CD8-positive, alpha-beta T cell (primary cell): ENCODE measurements at places on chromosomes 3 and 15.

GRCh38 chr3:185175370-185175987, 22.6 kb upstream of the C3orf70 start:
- DNase-seq, result no peak

DNA sequence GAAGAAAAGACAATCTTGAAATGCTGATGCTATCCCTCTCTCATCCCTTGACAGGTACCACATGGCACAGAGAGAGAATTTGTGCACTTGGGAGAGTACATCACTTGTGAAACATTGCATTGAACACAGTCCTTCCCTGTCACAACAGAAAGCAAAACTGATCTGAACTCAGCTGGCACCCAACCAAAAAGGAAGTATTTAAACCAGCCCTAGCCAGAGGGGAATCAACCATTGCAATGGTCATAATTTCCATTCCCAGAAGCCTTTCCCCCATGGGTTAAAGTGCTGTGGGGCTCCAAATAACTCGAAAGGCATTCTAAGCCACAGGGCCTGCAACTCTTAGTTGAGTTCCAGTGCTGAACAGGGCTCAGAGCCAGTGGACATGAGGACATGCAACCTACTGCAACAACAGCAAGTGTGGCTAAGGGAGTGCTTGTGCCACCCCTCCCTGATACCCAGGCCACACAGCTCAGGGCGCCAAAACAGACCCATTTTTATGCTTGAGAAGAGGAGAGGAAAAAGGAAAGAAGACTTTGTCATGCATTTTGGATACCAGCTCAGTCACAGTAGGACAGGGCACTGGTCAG, 530.8 kb upstream of the BCHE start:
- no peak for DNase-seq

DNA sequence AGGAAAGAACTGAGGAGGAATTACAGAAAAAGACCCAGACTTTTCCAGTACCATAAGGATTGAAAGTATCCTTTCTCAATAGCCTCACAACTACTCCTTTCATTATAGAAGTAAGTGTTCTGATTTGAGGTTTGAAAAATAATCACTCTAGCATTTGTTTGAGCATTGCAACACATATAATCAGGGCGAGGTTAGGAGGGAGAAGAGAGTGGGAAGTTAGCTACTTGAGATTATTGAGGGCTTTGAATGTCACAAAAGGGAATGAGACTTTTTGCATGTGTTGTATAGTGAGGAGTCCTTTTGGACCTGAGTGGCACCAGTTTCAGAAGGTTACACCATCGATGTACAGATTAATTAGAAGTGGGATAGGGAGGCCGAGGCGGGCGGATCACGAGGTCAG, 65.2 kb upstream of the TNIK start:
- DNase-seq, result no peak

DNA sequence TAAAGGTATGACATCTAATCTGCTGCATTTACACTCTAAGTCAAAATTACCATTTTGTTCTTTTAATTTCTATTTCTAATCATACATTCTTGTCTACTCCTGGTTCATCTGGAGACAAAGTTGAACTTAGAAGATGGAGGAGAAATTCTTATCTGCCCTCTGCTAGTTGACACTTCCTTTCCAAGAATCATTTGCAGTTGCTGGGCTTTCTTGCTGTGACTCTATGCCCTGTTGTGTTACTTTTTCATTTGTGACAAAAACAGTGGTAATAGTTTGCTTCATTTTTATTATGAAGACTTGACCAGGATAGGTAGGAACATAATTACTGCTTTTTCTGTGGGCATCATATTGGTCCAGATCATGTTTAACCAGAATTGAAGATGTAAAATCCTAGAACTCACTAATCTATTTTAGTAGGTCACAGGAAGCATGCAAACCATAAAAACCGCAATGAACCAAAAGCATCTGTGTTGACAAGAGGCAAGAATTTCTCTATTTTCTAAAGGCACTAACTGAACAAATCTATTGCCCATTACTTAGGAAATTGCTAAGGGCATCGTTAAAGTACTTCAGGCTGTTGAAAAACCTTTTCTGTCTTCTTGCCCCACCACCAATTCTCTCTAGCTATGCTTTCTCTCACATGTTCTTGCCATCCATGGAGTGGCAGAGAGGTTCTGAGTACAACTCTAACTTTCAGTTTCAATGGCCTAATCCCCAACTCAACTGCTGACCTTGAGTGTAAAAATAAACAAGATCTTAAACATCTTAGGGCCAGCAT, 4.2 kb upstream of the CCR2 start:
- DNase-seq, result no peak

GRCh38 chr15:74320352-74321247, 46.8 kb downstream of the CYP11A1 start:
- peak; percentile 8 for DNase-seq

GRCh38 chr15:100859970-100860828, 19.4 kb upstream of the ALDH1A3 start:
- no peak for DNase-seq

DNA sequence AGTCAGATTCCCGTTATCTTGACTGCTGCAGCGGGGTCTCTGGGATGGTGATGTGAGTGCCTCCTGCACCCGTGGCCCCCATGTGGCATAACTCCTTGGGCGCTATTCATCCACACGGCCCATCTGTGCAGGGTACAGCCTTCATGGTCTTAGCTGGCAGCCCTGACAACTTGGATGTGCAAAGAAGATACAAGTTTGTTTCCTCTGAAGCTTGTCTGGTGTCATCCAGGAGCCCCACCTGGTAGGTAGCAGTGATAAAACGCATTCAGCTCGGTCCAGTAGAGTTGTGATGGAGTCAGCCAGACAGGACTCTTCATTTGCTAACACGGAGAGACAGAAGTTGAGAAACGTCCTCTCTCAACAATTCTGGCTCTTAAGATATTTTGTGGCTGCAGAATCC, 53.3 kb downstream of the CORO2B start:
- DNase-seq, result no peak

GRCh38 chr3:53328746-53329145, 18.6 kb downstream of the DCP1A start:
- DNase-seq, result no peak

- no peak for DNase-seq
Measured at GRCh38 chr3:30873671-30874070, 20.8 kb downstream of the GADL1 start.

- DNase-seq, result no peak
Measured at GRCh38 chr15:79418693-79419279, 13.3 kb upstream of the MINAR1 start.

DNA sequence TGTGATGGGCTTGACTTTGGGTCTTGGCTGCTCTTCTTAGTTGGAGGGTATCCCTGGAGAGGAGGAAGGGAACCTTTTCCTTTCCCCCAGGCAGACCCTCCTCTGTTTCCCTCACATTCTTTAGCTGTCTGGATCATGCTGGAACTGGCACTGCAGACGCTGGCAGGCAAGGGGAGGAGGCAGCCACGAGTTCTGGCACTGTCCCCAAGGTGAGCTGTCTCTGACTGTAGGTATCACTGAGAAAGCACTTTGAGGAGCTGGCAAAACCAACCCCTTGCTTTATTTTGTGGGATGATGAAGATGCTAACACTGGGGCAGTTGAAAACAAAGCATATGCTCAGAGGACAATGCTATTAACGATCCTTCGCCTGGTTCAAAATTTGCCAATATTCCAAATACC, 175.0 kb downstream of the SOX2 start:
- no peak for DNase-seq

DNA sequence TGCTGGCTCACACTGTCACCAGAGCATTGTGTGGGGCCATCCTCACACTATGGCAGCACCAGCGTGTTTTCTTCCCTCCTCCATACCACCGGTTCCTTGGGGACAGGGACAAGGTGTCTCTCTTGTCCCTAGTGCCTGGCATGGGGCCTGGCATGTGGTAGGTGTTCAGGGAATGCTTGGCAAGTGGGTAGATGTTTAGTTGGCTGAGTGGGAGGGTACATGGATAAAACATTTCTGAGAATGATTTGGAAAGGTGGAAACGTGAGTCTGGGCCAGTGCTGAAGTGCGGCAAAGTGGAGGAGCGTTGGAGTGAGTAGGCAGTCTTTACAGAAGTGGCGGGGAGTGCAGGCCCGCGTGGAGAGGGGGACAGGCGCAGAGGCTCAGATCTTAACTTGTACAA, 15.0 kb downstream of the SNAPC5 start:
- DNase-seq, result no peak

DNA sequence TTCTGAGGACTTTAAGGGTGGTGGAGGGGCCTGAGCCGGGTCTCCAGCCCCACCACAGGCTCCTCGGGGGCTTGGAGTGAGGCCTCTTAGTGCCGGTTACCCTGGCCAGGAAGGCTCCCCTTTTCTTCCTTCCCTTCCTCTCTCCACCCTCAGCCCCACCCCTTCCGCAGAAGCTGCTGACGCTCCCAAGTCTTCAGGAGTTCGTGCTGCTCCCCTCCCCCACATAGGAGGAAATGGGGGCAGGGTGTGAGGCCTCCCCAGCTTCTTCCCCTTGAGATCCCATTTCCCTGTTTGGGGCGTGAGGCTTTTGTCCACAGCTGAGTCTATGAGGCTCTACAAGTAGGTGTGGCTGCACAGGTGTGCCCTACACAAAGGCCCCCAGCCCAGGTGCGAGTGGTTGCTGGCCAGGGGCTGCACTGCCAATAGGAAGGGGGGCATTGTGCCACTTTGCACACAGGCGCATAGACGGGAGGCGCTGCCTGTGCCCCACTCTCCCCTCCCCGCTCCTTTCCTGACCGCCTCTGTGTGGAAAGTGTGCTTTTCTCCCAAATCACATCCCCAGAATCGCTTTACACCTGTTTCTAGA, 915 bp upstream of the CALML4 start:
- DNase-seq, result no peak

DNA sequence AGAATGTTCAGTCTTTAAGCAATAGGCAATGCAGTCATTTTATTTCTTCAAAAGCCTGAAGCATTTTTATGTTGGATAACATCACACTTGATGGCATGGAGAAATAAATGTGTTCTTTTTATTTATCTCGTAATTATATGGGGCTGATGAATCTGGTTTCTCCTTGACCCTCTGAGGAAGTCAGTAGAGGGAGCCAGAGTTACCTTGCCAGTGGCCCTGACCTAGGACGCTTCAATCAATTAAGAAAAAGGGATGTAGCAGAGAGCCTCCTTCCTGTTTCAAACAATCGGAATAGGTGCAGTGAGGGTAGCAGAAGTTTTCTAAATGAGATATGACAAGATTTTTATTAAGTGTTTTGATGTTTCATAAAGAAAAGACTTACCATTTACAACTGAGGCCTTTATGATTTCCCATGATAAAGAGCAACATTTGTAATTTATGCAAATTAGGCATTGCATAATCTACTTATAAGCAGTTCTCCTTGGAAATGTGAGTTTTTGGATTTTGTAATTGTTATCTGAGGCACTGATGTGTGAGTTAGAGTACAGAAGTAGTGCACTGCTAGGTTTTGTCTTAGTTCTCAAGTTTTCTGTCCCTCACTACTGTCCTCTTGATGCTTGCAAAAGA, 129.1 kb downstream of the RAP2B start:
- DNase-seq, result no peak

DNA sequence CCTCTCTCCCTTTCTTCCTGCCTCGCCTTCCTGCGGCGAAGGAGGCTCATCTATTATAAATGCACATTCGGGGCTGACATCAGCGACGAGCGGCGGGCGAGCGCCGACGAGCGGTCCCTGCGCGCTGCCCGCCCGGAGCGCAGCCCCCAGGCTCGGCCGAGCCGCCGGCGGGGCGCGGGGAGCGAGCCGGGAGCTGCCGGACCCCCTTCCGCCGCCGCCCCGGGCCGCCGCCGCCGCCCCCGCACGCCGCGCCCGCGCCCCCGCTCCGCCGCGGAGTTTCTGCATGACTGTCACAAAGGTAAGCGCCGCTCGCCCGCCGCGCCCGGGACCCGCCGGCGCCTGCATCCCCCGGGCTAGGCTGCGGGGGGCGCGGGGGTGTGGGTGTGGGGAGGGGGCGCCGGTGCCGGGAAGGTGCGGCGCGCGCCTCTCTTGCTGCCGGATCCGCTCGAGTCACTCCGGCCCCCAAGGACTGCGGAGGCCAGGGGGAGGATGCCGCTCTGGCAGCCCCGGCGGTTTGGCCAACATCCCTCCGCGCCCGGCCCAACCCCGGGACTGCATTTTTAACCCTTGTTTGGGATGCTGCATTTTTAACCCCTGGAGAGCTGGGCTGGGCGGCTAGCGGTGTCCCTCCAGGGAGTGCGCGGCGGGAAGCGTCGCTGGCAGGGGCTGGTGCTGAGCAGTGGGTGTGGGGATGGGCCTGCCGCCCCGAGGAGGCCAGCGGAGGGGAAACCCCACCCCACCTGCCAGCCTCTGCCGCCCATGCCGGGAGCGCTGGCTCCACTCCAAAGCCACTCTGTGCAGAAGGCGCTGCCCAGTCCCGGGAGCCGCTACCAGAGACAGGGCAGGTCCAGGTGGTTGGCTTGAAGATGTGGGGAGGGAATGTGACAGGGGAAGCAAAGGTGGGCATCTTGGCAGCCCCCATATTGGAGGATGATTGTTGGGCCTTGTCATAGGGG, at the start of gene CORO2B:
CORO2B (plus strand) TSS at position 14 of the 956 bp plus-strand sequence; CDS start at position 284, 270 bp downstream.
- no peak for DNase-seq
